HCEC 1CT (cell line): ENCODE measurements at places on chromosomes 7 and 10.

GRCh38 chr10:34187201-34187600 is 627.9 kb downstream of the PARD3 start:
- DNase-seq, result peak; percentile 15

- no peak for DNase-seq
Observed at GRCh38 chr7:1554333-1555045, 1.5 kb downstream of the TMEM184A start.

DNA sequence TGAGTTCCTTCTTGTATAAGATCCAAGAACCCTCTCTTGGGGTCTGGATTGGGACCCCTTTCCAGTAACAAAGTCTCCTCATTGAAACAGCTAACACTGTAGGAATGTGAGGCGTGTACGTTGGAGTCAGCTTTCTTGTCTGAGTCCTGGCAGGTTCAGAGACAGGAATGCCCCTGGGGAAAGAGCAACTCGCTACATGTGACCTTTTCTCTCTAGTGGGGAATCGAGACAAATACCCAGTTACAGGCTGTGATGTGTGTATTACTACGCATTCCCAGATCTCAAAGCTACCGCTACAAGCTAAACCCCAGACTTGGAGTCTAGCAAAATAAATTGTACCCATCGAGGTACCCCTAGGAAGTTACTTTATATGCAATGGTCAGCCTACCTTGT is 85.6 kb upstream of the FRMD4A start:
- no peak for DNase-seq

- DNase-seq, result peak; percentile 93
Observed at GRCh38 chr10:69864321-69864720, 62.6 kb downstream of the COL13A1 start.

- DNase-seq, result no peak
Observed at GRCh38 chr10:124624006-124624405, 120.2 kb downstream of the FAM53B start.

DNA sequence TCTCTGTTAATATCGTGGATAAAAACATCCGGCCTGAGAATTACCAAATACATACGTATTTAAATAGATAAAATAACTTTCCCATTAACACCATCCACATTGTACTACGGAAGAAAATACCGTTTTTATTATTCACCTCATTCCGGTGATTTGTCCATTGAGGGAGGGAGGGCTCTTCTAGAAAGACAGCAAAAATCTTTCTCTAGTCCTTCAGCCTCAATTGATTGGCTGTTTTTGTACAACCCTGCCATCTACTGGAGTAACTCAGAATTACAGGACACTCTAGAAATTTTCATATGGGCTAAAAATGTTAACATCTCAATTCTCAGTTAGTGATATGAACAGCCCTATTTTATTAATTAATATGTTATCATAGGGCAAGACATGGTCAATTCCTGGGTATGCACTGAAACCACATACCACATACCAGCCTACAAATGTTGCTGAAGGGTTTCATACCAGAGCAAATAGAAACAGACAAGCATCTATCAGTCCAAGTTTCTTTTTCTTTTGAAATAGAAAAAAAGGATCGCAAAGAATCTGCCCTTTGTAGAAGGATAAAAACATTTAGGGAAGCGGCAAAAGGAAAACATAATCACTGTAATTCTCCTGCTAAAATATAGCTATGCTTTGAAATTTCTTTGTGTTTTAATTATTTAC is 55.8 kb upstream of the CDCA7L start:
- peak; percentile 87 for DNase-seq

- peak; percentile 81 for DNase-seq
Observed at GRCh38 chr7:149771720-149772240, 1.6 kb downstream of the ZNF467 start.

- DNase-seq, result no peak
Observed at GRCh38 chr7:11552676-11553296, 279.2 kb downstream of the THSD7A start.

DNA sequence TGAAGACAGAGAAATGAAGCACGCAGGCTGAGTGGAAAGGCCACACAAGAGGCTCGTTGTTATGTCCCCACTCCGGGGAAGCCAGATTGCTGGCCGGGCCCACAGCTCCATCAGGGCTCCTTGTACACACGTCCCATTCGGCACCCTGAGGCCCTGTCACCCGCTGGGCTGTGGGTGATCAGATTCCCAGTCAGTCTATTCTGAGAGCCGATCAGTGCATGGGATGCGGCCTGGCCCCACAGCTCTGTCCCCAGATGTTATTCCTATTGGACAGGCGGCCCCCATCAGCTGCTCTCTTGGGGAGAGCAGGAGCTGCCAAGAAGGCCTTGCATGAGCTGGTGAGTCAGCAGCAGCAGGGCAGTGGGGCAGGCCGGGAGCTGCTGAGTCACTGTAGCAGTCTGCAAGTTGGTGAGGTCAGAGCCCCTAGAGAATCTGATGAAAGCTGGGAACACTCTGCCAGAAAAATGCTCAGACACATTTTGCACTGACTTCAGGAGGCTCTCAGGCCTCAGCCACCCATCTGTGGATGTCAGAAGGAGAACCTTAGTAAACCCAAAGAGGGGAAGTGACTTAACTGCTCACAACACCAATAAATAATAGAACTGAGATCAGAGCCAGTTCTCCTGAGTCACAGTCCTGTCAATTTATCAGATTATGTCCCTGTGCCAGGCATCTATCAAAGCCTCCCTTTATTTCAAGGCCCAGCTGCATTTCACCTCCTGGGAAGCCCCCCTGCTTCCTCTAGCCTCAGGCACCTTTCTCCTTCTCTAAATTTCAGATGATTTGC is 9.4 kb upstream of the PSAP start:
- DNase-seq, result peak; percentile 100

DNA sequence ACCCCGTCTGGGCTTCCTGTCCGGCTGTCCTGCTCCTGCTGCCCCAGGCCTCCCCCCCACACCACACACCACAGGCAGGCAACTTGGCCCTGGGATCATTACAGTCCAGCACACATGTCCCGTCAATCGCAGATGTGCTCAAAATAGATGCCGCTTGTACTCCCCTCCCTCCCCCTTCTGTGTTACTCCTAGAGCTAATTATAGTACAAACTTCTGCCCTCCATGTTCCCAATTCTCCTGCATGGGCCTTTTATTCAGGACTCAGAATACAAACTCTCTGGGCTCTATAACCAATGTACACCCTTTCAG is at the start of gene SYNPO2L:
TSS of gene SYNPO2L (minus strand) at position 40 of the 309 bp plus-strand sequence. CDS start 107 bp downstream, outside the sequence.
- no peak for DNase-seq

- no peak for DNase-seq
Observed at GRCh38 chr7:115471891-115472290, 550.0 kb downstream of the MDFIC start.

- no peak for DNase-seq
Observed at GRCh38 chr7:91408388-91409154, 144.3 kb downstream of the FZD1 start.

DNA sequence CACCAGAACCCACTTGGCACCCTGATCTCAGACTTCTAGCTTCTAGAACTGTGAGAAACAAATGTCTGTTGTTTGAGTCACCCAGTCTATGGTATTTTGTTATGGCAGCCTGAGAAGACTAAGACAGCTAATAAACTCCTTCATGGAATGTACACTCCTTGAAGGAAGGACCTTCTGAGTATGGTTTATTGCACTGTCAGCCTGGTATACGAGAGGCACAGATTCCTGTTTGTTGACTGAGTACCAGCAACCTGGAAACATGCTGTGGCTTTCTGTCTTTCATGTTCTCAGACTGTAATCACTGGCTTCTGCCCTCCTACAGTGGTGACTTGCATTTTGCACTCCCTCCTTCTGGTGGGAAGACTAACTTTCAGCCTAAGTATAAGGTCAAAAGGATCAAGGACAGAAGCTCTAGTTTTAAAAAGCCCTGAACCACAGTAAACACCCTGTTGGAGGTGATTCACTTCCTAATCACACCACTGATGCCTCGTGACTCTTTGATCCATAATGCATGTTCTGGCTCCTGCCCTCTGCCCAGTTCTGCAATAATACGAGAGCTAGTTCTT is 319.0 kb upstream of the NPSR1 start:
- DNase-seq, result peak; percentile 85

DNA sequence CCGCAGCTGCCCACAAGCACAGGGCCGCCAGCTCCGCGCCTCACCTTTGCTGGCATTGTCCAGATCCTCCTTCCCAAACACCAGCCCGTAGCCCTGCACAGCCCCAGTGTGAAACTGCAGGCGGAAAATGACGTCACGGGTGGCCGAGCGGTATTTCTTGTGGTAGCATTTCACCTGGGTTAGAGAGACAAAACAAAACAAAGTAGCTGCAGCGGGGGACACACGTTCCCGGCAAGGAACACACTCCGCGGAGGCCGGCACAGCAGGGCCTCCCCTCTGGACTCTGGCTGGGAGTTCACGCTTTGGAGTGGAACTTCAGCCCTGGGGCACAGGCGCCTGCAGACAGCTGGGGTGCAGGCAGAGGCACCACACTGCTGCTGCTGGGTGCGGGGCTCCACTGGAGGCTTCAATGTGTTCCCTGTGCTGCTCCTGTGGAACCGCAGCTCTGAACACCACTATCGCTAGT is 181.1 kb downstream of the TNS3 start:
- DNase-seq, result no peak
